ENCODE measurements at places on chromosomes 11 and 22.

GRCh38 chr11:120648771-120649170, 137.2 kb downstream of the GRIK4 start:
- no peak for DNase-seq

DNA sequence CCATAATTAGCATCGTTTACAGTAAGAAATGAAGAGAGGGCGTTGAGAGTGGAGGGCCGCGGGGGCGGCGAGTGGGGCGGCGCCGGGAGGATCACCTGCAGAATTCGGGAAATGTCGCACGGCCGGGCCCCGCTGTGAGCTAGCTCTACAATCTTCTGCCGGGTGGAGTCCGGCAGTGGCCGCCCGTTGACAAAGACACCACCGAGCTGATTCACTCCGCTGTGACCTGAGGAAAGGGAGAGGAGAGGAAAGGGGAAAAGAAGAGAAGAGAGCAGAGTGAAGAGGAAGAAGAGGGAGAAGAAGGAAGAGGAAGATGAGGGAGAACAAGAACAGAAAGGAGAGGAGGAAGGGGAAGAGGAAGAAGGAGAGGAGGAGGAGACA, 8.5 kb downstream of the PAX6 start:
- DNase-seq = no peak

DNA sequence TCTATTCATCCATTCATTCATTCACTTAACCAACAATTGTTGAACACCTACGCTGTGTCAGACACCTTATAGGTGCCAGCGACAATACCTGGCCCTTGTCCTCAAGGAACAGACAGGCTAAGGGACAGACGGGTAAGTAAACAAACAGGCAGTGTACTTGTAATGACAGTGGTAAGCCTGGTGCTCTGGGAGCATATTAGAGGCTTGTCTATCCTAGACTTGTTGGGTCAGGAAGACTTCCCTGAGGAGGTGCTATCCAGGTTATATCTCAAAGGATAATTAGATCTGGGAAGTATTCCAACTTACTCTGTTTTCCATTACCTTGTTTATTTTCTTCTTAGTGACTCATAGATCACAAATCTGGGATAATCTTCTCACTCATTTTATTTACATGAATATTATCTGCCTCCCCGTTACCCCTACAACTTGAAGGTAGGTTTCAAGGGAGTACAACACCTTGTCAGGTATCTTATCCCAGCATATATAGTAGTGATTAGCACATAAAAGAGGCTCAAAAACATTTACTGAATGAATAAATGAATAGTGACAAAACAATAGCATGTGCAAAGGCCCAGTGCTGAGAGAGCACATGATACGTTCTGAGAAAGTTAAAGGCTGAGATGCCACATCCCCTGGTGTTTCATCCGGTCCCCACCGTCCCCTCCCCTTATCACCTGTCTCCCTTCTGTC, 75.3 kb upstream of the NCAM1 start:
- no peak for DNase-seq

- DNase-seq = no peak
These were observed 48.7 kb downstream of the LDLRAD3 start for GRCh38 chr11:35992548-35992947.

DNA sequence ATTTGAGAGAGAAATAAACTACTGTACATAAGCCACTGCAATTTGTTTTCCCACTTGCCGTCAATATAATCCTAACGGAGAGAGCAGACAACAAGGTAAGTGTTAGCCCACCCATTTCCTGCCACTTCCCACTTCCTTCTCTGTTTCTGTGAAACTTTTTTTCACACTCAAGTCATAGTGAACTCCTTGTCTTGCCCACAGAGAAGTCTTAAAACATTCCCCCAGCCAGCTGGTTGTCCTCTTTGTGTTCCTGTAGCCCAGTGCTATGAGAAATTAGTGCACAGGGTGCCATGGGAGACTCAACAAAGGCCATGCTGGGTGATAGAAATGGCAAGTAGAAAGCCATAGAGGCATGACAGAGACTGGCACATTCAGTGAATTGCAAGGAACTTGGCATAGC, 208.6 kb downstream of the BLID start:
- DNase-seq = no peak
